ENCODE measurements at places on chromosomes 5 and 9.

- no peak for DNase-seq
Measured at GRCh38 chr9:19935422-19935821, 146.6 kb upstream of the SLC24A2 start.

- no peak for DNase-seq
Measured at GRCh38 chr9:133098871-133099270, 22.2 kb downstream of the RALGDS start.

GRCh38 chr5:51810592-51810991 is 427.3 kb downstream of the ISL1 start:
- DNase-seq: peak; percentile 56

GRCh38 chr5:80282054-80282453 is 26.2 kb upstream of the SERINC5 start:
- DNase-seq: no peak

DNA sequence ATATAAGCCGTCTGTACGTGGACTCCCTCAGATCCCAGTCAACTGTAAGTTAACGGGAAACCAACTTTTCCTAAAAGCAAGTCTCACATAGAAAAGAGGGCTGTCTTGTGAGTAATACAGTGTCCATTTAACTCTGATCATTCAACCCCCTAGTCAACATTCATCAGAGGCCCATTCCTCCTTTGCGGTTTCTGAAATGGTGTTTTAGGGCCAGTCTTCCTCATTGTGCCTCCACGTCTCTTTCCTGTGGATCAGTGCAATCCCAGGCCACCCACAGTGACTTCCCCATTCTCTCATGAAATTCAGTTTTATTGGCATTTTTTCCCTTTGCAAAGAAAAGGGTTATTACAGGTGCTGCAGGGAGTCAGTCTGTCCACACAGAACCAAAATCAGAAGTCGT is 261.8 kb downstream of the NR3C1 start:
- DNase-seq: no peak

DNA sequence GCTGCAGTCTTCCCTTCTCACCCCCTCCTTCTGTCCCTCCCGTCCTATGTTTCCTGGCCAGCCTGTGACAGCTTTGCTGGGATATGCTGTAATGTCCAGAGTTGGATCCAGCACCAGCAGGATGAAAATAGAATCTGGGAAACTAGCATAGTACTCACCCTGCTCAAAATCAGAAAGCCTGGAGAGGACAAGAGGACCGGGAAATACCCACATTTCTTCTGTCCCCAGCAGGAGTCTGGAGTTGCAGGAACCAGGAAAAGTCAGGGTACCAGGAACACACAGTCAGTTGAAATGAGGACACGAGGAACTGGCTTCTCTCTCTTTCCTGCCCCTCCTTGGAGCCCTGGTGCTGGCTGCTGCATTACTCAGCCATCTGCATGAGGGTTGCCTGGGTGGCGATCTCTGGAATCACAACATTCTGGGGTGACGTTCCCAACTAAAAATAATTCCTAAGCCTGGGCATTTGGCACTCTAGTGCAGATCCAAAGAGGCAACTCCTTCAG is 59.6 kb upstream of the NFIL3 start:
- no peak for DNase-seq

GRCh38 chr9:131833906-131834305 is 94.0 kb upstream of the RAPGEF1 start:
- no peak for DNase-seq

- DNase-seq: no peak
Measured at GRCh38 chr5:57983426-57983825, 476.5 kb downstream of the PLK2 start.

DNA sequence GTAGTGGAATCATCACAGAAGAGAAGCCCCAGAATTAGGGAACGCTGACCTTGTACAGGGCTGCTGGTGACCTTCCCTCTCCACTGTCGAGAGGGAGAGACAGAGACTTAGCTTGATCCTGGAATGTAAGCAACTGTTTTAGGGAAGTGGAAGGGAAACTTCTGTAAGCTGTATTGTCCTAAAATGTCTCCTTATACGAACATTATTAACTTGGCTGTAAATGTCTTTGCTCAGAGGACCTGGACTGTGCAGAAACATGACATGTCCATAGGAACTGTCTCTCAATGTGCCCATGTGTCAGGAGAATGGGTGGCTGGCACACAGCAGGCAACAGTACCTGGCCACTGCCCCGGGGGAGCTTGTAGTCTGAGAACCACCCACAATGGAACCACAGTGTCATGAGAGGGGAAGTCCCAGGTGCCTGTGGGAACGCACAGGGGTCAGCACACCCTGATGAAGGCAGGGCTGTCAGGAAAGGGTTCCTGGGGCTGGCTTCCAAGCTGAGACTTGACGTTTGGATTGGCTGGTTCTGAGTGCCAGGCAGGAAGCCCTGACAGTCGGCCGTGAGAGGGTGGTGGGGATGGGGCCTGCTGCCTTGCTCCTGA is 34.0 kb downstream of the DAP start:
- no peak for DNase-seq

DNA sequence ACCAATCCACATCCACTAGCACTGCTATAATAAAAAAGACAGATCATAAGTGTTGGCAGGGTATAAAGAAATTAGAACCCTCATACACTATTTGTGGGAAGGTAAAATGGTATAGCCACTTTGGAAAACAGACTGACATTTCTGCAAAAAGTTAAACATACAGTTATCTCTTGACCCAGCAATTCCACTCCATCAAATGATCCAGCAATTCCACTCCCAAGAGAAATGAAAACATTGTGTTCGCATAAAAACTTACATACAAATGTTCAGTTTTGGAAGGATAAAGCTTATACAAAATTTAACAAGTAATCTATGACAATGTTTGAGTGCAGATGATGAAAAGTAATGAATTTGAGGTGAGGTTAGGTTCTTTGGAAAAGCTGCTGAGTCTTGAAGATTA is 2.1 kb downstream of the KIF27 start:
- DNase-seq: no peak

DNA sequence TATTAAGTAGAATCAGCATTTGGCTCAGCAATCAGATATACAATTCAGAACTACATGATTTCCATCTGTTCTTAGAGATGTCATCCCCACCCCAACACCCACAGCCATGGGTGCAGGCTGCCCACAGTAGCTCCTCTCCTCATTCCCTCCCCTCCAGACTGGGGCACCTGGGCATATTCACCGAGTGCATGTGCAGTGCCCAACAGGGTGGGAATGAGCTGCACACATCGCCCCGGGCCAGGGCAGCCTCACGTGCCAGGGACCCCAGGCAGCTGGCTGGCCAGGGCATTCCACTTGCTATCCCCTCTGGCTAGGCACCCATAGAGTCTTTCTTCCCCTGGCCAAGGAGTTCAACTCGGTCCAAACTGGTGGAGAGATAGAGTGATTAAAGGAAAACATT is 461.9 kb upstream of the NUDT12 start:
- DNase-seq: no peak

DNA sequence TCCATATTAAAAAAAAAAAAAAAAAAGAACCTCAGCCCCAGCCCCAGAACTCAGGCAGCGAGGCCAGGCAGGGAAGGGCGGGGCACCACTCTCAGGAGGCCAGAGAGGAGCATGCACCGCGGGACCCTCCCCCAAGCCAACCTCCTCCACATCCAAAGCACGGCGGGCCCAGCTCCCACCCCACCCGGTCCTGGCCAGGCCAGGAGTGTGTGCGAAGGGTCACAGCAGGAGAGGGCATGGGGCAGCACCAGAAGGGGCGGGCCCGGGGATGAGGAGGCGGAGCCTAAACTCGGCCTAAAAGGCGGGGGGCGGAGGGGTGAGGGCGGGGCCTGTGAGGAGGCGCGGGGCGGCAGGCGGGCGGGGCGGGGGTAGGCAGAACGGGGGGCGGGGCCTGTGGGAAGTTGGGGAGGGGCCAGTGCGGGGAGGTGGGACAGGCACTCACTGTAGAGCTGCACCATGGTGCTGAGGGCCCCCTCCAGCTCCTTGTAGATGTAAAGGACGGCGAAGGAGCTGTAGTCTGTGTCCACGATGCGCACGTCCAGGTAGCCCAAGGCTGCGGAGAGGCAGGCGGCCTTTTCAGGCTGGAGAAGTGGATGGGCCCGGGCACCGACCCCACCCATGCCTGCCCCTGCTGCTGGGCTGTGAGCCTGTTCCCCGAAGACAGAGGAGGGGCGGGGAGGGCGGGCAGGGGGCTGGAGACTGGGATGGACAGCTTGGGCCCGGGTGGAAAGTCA is 1.2 kb downstream of the LCN15 start:
- no peak for DNase-seq

DNA sequence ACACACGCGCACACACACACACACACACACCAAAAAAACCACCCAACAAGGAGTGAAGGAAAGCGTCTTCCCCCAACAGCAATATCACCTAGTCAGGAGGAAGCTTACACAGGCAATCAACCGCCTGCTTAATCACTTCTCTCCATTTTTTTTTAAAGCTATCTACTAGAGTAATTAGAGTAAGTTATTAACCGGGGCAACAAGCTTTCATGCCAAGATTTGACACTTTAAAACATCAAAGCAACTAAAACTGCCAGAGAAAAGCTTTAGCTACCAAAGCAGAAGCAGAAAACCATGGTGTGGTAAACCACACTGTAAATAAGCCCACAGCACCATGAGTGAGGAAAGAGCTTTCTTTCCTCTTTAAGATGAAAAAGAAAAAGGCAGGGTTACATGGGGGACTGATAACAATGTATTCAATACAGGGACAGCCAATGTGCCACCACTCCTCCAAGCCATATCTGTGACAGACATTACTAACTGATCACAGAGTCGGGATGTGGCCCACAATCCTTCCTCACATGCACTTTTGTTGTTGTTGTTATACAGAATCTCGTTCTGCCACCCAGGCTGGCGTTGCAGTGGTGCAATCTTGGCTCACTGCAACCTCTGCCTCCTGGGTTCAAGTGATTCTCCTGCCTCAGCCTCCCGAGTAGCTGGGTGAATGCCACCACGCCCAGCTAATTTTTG is 282.1 kb downstream of the CRB2 start:
- DNase-seq: peak; percentile 80

- no peak for DNase-seq
Measured at GRCh38 chr5:124643336-124643735, 103.1 kb downstream of the ZNF608 start.

- DNase-seq: no peak
Measured at GRCh38 chr9:120043448-120043847, 536.5 kb downstream of the CDK5RAP2 start.

Data from kidney glomerular epithelial cell (primary cell).